Activated CD4-positive, CD25-positive, alpha-beta regulatory T cell (primary cell): ENCODE measurements at places on chromosomes 7 and 10.

DNA sequence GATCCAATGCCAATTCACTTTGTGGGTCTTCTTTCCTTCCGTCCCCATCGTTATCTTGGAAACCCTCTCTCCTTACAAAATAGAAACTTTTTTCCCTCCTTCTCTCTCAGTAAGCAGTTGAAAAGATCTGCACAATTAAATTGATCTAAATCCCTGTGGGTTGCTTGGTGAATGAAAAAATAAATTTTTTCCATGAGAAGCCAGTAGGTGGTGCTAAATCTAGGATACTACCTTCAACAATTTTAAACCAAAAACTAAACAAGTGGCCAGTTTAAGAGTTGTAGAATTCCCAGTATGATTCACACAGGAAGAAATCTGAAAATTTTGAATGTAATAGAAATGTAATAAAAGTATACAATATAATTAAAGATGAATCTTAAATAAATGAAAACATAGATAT lies 990.3 kb upstream of the ZNF722 start:
- DNase-seq, result no peak

GRCh38 chr7:7276161-7276560 lies 93.8 kb downstream of the C1GALT1 start:
- no peak for DNase-seq

DNA sequence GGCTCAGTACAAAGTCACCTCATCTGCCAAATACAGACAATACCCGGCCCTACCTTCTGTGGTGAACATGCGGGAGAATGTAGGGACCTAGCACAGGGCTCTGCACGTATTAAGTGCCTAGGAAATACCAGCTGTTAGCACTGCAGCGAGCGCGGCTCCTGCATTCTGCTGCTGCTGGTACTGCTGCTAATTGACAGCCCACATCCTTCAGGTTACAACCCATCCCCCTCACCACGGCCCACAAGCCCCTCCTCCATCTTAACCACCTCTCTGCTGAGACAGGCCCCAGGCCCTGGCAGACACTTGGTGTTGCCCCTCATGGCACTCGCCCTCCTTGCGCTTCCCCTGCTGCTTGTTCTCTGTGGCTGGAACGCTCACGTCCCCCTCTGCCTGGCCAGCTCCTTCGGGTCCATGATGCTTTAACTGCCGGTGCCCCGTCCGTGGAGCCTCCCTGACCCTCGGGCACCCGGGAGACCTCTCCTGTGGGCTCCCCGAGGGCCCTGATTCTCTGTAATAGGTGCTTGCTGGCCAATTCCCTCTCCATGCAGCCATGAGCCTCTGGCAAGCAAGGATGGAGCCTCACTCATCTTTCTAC lies 53.3 kb upstream of the LOXL4 start:
- no peak for DNase-seq

GRCh38 chr10:66045859-66046258 lies 880.0 kb upstream of the LRRTM3 start:
- DNase-seq, result no peak

- no peak for DNase-seq
Measured at GRCh38 chr7:90579181-90579688, 16.9 kb upstream of the CDK14 start.

- no peak for DNase-seq
Measured at GRCh38 chr7:95304990-95305389, 19.3 kb downstream of the PON1 start.

DNA sequence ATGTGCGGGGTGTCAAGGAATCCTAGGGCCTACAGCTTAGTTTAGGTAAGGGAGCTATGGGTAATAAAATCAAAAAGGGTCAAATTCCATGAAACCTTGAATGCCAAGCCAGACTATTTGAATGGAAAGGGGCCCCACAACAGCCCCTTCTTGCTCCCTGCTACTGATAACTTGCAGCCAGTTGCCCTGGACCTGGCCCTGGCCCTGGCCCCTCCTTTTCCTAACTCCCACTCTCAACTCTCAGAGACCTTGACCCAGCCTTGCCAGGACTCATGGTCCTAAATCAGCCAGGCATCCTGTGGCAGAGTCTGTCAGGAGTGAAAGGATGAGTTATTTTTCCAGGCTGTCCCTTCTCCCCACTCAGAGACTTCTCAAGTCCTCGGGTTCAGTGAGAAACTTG lies 5.9 kb downstream of the KCNIP2 start:
- DNase-seq, result no peak

DNA sequence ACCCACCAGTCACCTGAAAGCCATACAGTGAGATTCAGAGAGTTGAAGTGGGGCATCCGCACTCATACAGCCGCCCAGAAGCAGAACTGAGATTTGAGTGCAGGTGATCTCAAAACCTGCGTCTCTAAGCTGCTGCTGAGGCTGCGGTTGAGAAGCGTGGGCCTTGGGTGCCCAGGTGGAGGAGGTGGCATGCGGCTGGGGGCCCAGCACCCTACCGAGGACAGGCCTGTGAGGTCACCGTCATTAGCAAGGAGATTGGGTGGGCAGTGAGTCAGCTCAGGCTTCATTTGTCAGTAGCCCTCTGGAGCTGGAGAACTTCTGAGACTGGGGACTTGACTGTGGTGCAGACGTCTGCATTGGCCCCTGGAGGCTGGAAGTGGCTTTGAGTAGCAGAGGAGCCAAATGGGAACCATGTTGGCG lies 29.8 kb downstream of the ZMIZ1 start:
- DNase-seq, result no peak

GRCh38 chr10:124534231-124534798 lies 72.7 kb downstream of the LHPP start:
- no peak for DNase-seq

DNA sequence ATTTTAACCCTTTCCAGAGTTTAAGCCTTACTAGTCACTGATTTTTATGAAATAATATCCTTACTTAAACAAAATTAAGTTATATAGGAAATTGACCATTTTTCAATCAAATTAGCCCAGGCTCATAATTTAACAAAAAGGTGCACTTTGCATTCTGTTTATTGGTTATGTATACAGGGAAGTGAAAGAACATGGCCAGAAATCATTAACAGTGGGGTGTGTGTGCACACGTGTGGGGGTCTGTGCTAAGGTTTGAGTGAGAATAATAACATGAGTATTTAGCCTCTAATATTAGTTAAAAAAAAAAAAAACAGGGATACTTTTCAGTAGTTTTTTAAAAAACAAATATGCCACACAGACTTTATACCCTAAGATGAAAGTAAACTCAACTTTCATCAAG lies 510.5 kb upstream of the PFKP start:
- no peak for DNase-seq

DNA sequence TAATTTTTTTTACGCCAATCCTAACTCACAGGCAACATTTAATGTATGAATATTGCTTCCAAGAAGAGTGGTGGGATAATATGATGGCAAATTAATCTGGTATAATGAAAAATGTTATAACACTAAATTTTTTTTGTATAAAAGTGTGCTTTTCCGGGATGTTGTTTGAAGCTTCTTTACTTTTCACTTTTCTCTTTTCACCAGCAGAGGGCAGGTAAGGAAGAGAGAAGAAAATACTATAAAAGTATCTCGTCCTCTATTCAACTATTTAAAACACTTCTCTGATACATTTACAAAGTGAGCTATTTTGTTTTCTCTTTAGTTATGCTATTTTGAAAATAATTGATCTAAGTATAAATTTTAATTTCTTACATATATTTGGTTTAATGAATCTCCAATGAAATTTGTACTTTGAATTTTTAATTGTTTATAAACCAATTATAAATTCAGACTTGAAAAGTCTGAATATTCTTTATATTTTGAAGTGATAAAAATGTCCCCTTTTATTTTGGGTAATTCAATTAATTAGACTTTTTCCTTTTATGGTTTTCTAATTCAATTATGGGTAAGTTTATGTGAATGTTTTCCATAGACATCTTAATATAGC lies 20.7 kb upstream of the CFTR start:
- DNase-seq, result no peak

DNA sequence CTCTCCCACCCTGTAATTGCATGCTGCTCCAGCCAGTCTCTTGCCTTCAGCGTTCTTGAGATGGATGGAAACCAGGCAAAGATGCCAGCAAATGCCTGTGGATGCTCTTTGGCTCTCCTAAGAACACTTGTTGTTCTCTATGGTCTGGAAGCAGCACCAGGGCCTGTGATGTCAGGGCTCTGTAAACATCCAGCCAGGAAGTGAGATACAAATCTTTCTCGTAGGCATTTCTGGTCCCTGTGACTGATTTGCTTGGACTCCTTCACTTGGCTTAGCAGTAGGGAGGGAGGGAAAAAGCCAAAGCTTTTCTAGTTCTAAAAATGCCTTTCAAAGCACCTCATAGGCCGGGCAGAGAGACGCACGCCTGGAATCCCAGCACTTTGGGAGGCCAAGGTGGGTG lies 201.3 kb downstream of the REEP3 start:
- DNase-seq, result no peak

GRCh38 chr10:28172223-28172610 lies 130.6 kb downstream of the MPP7 start:
- DNase-seq, result no peak

GRCh38 chr7:106757846-106758245 lies 96.9 kb upstream of the CCDC71L start:
- no peak for DNase-seq

DNA sequence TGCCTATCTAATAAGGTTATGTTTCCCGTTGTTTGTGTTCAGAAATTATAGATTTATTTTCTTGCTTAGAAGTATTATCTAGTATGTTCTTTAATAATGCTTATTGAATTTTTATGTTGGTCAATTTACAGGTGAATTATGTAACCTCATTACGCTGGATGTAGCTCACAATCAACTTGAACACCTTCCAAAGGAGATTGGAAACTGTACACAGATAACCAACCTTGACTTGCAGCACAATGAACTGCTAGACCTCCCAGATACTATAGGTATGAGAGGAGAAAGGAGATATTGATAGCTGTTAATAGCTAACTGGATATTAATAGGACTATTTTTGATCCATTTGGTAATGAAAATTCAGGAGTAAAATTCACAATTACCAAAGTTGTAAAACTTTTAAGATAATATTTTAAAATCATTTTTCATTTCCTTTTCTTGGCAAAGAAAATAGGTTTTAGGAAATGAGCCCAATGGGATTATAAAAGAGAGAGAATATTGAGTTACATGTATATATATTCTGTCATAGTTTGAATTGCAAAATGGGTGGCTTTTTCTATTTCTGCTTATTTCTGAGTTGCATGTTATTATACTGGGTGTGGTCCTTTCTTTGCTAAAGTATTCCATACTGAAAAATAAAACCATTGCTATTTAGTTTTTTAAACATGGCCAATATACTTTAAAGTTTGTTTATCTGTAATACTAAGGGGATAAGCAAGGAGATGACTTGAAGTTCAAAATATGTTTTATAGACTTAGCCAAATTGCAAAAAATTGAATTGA lies 66.3 kb downstream of the SHOC2 start:
- no peak for DNase-seq

DNA sequence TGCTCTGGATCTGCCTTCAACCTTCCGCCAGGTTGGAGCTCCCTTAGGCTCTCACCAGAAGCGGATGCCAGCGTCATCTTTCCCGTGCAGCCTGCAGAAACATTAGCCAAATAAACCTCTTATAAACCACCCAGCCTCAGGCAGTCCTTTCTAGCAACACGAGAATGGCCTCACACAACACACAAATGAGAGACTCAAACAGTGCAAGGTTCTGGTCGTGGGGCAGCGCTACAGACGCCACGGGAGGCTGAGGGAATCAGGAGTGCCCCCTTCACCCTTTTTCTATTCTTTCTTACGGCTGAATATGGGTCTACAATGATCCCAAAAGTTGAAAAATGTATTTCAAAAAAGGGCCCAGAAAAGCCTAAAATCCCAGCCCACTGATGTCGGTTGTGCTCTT lies 96.4 kb downstream of the FOXL3 start:
- DNase-seq, result no peak

GRCh38 chr7:39480901-39481300 lies 85.3 kb upstream of the YAE1 start:
- no peak for DNase-seq

DNA sequence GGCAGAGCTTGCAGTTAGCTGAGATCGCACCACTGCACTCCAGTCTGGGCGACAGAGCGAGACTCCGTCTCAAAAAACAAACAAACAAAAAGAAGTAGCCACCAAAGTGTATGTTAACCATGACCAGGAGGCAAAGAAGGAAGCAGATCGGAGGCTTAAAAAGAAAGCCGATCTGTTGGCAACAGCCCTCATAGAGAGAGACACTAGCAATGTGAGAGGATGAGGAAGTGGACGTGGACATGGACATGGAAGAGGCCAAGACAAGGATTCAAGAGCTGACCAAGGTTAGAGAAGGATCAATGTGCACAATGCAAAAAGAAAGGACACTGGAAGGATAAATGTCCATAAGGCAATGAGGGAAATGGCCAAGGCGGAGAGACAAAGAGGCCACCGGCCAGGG lies 14.9 kb upstream of the ADCK2 start:
- DNase-seq, result no peak

DNA sequence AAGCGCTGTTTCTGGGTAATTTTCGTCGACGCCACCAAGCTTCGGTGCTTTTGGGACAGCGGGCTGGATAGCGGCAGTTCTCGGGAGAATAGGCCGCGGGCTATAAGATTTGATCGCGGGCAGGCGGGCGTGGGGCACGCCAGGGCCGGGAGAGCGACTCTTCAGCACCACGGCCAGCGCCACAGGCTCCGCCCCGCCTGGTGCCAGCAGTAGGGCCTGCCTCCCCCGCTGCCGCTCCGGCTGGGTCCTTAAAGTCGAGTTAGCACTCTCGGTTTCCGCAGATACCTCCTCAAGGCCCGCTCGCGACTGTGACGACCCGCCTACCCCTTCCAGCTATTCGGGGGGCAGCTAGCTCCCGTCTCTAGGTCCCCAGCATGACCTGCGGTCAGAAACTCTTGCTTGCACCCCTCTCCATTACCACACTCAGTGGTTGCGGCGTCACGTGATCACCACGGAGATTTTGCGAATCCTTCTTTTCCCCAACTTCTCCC lies 9.4 kb downstream of the NXPH1 start:
- no peak for DNase-seq

- DNase-seq, result no peak
Measured at GRCh38 chr7:74069790-74070618, 13.6 kb upstream of the LIMK1 start.

GRCh38 chr10:115402699-115403098 lies 309.5 kb downstream of the ATRNL1 start:
- no peak for DNase-seq

DNA sequence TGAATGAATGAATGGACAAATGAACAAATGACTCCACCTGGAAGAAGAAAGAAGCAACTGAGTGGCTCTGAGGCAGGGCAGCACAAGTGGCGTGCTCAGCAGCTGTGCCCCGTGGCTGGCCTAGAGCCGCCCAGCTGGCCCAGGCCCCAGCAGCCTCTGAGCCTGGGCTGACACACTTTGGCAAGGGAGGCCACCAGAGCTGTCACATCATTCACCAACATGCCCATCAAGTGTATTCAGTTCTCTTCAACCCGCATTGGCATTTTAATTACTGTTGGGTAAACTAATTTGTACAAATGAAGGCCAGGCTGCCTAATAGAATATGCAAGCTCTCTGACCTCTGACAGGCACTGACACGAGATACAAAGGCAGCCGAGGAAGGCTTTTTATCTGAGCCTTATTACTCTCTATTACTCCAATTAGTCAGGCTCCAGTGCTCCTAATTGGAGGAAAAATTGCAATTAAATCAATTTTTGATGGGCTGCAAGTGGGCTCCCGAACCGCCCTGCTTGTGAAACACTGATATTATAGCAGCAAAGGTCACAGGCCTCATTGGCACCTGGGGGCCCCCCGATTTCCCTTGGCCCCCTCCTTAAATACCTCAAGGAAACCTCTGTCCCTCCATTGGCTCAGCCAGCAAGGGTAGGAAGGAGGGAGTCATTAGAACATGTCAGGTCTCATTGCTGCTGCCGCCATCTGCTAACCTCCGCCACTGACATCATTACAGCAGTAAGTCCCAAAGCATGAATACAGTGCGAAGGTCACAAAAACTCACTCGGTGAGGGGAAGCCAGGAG lies 41.9 kb downstream of the DPCD start:
- no peak for DNase-seq

- no peak for DNase-seq
Measured at GRCh38 chr10:95865814-95866466, 41.8 kb upstream of the CC2D2B start.
